ENCODE measurements at places on chromosomes 3 and 15.

DNA sequence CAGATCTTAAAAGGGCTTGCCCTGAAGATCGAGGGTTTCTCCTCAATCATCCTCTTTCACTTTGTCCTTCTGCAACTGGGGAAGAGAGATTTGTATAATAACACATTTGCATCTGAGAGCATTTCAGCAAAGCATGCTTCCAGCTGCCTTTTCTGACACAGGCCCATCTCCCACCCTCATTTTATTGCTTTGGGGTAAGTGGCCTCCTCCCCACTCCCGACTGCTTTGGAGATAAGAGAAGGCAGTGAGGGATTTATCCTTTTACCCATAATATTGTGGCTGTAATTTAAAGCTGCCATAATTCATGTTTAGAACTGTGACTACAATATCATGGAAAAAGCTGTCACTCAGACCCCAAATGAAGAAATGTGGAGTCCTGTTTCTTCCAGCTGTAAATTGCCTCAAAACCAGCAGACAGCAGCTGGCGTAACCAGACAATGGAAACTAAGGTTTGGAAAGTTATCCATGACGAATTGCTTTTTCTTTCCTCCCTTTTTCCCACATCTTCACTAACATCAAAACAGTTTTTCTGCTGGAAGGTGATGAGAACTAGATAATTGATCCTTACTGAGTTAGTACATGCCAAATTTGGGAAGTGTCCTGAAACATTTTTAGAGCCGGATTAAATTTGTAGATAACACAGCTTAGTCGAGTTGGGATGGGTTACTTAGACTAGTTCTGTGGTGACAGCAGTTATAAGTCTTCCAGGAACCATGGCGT lies 104.2 kb upstream of the PFN2 start:
- DNase-seq = no peak

DNA sequence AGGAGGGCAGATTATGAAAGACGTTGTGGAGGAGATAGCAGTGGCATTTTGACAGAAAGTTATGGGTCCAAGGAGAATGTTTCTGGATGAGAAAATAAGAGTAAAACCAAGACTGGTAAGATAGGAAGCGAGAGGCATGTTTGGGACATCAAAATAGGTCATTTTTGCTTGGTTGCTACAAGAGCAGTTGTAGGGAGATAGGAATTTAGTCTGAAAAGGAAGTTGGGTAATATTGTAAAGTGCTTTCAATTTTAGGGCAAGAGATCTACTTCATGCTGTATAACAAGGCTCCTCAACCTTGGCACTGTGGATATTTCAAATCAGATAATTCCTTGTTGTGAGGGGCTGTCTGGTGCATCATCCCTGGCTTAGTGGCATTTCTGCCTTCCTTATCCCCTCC lies 118.0 kb upstream of the DPH6 start:
- no peak for DNase-seq

- no peak for DNase-seq
Observed at GRCh38 chr3:12015627-12016026, 11.4 kb downstream of the SYN2 start.

- no peak for DNase-seq
Observed at GRCh38 chr15:75828429-75828828, 14.8 kb upstream of the UBE2Q2 start.

DNA sequence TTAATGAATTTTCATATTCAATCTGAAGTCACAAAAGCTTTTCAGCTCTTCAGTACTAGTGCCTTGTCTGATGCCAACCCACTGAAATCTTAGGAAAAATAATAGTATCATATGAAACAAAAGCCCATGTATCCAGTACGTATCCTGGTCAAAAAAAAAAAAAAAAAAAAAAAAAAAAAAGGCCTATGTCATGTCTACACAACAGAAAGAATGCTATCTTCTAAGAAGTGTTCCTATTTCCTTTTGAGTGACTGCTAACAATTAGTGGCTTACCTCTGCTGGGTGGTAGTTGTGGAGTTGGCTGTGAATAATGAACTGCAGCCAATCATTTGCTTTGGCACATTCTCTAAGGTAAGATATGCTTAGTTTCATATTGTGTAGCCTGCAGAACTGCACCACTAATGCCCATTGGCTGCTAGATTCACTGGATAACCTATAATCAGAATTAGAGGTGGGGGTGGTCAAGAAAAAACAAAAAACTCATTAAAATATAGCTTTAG lies 59.6 kb downstream of the EIF3J start:
- DNase-seq = no peak

DNA sequence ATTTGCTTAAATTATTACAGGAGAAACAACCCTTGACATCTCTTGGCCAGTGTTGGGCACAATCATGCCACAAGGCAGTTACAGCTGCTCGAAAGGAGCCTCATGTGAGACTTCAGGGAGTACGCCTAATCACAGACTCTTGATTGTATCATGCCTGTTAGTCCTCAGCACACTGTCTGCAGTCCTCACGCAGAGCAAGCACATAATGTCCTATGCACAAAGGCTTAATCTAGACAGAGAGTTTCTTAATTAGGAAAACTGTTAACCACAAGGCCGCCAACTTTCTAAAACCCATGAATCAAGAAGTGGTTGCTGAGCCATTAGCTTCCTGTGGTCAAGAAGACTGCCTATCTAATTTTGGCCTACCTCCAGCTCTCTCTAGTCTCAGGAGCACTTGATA lies 172.0 kb downstream of the UNC13C start:
- no peak for DNase-seq

GRCh38 chr3:196219194-196219969 lies 3.0 kb downstream of the SLC51A start:
- DNase-seq = peak; percentile 63

DNA sequence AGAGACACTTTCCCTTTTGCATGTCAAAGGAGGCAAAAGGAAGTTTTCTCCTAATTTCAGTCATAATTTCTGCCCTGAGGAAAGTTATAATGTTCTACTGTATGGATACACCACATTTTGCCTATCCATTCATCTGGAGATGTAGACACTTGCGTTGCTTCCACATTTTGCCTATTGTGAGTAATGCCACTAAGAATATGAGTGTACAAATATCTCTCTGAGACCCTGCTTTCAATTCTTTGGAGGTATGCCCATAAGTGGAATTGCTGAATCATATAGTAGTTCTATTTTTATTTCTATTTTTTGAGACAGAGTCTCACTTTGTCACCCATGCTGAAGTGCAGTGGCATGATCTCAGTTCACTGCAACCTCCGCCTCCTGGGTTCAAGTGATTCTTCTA lies 3.6 kb upstream of the CD276 start:
- DNase-seq = no peak

DNA sequence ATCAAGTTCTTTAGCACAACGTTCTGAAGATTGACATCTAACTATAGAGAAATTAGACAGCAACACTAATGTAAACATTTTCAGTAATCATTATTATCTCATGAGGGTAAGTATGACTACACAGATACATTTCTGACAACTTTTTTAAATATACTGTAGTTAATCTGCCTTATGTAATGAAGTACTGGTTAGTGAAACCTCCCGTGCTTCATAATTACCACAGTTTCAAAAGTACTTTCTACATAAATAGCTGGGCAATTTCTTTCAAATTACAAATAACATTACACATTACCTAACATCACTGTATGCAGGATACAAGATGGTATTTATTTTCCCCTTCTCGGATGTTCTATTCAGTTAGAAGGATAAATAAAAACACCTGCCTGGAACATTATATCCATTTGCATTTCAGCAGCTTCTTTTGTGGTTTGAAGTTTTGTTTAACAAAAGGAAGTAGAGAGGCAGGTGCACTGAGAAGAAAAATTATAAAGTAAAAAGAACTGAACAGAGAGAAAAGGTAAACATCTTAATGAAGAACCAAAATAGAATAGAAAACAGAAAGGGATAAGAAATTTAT lies 1241.5 kb upstream of the GBE1 start:
- no peak for DNase-seq

DNA sequence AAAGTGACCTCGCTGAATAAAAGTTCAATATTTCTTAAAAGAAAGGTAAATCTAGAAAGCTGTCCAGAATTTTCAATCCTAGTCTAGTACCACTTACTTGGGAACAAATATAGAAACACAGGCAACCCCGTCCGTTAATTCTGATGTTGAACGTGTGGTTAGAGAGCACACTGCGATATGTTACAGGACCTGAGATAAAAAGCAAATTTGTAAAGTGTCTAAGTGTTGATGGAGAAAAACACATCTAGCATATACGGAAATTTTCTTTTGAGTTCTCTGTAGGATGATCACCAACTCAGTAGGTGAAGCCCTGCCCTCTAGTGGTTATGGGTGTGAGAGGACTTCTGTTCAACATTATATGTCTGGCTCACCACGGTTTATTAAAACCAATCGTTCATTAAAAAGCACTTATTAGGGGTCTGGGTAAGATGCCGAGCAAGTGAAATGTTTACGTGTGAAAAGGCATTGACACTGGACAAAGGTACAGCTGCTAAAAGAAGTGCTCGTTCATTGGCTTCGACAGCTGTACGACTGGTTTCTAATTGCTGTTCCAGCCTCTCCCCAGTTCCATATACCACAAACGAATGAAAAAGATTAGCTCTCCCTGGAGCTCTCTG lies 1.0 kb upstream of the ATP2C1 start:
- peak; percentile 73 for DNase-seq

- no peak for DNase-seq
Observed at GRCh38 chr15:100714749-100715342, 112.5 kb downstream of the ASB7 start.

GRCh38 chr3:193344486-193344885 lies 34.1 kb downstream of the ATP13A5 start:
- no peak for DNase-seq

- DNase-seq = no peak
Observed at GRCh38 chr3:169615833-169616232, 47.7 kb downstream of the MECOM start.

GRCh38 chr15:38242055-38242454 lies 10.6 kb upstream of the SPRED1 start:
- DNase-seq = no peak

DNA sequence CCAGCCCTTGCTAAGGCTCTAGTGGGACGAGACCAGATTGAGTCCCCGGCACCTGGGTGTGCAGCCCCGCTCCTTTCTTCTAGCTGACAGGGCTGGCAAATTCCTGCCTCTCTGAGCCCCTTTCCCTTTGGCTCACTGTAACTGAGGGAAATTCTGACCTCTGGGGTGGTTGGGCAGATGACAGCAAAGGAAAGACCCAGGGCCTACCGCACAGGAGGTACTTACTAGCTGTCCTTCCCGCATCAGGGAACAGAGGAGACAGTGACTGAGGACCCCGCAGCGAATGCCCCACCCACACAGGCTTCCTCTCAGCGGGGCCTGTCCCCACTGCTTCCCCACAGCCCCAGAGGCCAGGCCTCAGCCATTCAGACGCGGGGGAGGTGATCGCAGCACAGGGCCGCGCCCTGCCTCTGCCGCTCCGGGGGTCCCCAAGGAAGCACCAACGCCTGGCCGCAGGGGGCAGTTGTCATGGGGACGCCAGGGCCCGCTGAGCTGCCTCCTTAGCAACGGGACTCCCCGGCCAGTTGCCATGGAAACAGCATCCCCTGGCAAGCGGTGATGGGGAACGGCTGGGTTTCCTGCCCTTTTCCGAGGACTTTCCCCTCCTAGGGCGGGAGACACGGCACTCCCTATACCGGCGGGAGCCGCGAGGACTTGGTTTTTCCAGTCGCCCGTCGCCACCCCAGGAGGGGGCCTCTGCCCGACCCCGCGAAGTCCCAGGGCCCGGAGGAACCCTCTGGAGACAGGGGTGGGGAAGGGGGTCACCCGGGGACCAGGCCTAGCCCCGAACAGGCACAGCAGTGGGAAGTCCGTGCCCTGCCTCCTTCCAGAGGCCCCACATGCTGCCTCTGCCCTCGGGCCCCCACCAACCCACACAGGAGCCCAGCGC lies 50.1 kb downstream of the HCN4 start:
- no peak for DNase-seq

- no peak for DNase-seq
Observed at GRCh38 chr15:72231833-72232478, 966 bp upstream of the PKM start.

- no peak for DNase-seq
Observed at GRCh38 chr15:45140557-45141250, 10.9 kb downstream of the DUOX1 start.

GRCh38 chr15:70463453-70463834 lies 299.9 kb downstream of the UACA start:
- DNase-seq = no peak

DNA sequence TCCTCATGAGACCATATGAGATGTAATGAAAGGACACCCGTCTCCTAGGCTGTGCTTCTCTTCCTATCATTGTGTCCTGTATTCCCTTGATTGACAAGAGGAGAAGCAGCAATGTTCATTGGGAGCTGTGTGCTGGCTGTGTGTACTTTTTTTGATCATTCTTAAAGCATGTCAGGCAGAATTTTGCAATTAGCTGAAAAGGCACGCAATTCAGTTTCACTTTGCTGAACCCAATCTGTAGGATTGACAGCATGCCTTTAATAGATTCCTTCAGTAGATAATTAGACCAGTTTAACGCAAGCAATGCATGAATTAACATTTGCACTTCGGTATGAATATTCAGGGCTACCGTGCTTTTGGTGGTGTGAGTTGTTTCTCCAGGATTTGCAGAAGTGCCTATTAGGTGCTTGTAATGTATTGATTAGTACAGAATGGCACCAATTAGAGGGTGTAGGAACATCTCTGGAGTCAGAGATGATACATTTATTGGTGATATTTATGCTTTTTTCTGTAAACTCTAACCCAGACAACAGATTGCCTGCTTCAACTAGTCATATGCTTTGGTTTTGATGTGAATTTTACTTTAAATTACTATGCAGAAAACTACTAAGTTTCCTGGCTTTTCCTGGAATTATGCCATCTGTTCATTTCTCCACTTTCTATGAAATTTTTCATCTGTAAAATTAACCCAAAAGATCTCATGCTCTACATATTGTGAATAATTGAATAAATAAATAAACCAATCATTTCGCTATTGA lies 114.3 kb downstream of the NSUN3 start:
- no peak for DNase-seq

GRCh38 chr3:101143012-101143411 lies 149.8 kb upstream of the ABI3BP start:
- no peak for DNase-seq

DNA sequence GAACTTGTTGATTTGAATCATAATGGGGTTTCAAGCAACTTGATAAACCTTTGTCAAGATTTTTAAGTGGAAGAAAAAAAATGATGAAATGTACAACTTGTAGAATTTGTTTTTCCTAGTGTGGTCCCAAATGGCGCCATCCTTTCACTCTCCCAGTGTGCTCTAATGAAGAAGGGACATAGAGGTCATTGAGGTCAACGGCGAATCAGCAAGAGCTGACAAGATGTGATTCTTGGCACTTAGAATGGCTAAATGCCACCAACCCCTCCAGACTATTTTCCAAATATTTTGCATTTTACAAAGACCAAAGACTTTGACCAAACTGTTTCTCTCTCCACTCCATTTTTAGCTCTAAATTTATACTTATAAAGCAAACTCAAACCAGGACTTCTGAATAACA lies 320.2 kb upstream of the MME start:
- no peak for DNase-seq

- DNase-seq = peak; percentile 26
Observed at GRCh38 chr3:95971573-95971972, 842.8 kb upstream of the EPHA6 start.

- DNase-seq = no peak
Observed at GRCh38 chr3:132255041-132255745, 62.0 kb upstream of the ACP3 start.

- no peak for DNase-seq
Observed at GRCh38 chr3:62837145-62837787, 38.0 kb downstream of the CADPS start.

GRCh38 chr15:57323806-57324589 lies 52.3 kb upstream of the CGNL1 start:
- no peak for DNase-seq

Measured in tibial artery (tissue), 4 donors.